Left lung (tissue), 14 donors: ENCODE measurements at places on chromosomes 12 and 14. TPM values are rescaled to one million over a fixed set of nuclear protein-coding genes. Genes with fewer than 3 reads are reported as not detected.

Gene MANSC4
- not detected for total RNA-seq

Gene OTX2
- total RNA-seq = not detected

Gene RASSF8
- total RNA-seq = 45.3 TPM

Gene SAMD15
- total RNA-seq = 1.7 TPM

DNA sequence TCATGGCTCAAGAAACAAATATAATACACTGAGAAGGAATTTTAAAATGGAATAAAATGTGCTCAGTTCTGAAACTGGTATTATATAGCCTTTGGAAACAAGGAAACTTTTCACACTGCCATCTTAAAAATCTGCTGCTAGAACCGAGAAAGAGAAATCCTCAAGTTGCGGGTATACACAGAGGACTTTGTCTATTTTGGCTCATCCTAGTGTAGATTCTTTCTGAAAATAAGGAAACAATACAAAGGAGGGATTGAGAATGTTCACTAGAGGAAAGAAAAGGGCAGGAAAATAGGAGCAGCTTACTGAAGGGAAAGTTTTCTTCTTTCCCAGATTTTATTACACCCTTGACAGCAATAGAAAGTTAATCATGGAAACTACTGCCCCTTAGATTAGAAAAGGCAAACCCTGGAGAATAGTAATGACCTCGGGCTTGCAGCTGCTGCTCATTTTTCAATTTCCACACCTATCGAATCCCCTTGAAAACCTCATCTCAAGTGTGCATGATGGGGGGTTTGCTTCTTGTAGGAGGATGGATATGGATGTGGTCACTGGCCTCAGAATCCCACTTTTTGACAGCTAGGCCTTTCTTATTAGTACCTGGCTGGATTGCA lies 104.6 kb downstream of the DAAM1 start:
- H3K27me3 ChIP-seq = no peaks in the 10 kb centered on the region
- peaks cover 12% of the 10 kb centered on the region for H3K4me1 ChIP-seq
- no peak overlapping the region for H3K27ac ChIP-seq
- no peak for DNase-seq
- H3K36me3 ChIP-seq = peaks cover 15% of the 10 kb centered on the region

DNA sequence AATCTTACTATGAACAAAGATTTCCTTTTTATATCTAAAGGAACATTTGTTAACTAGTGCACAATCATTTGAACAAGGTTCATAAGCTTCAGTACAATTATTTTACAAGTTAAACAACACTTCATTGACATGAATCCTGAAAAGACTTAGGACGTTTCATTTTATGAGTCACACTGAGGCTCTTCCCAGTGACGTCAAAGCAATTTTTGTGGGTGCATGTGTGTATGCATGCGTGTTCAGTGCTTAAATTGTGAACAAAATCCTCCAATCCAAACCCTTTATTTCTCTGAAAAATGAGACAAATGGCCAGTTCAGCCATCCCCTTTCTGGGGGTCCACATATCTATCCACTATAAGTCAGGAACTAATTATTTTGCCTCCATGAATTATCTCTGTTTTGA lies 2.9 kb downstream of the LMNTD1 start:
- H3K27me3 ChIP-seq = no peaks in the 10 kb centered on the region
- no peak for DNase-seq
- no peak overlapping the region for H3K4me3 ChIP-seq
- no peak overlapping the region for H3K27ac ChIP-seq

DNA sequence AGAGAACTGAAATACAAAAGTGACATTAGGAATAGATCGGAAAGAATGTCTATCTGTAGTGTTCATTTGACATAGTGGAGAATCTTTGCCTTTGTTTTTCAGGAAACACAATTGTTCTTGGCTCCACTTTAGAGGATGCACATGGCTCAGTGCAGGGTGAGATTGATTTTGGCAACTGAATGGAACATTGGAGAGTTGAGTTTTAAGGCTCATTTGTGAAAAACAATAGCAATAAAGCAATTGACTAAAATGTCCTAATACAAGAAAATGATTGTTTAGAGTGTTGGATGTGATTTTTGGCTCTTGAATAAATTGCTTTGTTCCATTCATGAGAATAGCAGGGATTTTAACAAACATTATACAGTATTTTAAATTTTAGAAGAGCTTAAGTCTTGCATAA lies 116.4 kb downstream of the SLC38A1 start:
- no peaks in the 10 kb centered on the region for H3K27me3 ChIP-seq
- no peak overlapping the region for H3K4me3 ChIP-seq
- H3K27ac ChIP-seq = no peak overlapping the region
- no peaks in the 10 kb centered on the region for H3K4me1 ChIP-seq
- no peak for DNase-seq

GRCh38 chr12:75655315-75655806 lies 144.0 kb upstream of the KRR1 start:
- H3K27ac ChIP-seq = no peak overlapping the region
- H3K27me3 ChIP-seq = no peaks in the 10 kb centered on the region
- no peak for DNase-seq
- no peak overlapping the region for H3K4me3 ChIP-seq

DNA sequence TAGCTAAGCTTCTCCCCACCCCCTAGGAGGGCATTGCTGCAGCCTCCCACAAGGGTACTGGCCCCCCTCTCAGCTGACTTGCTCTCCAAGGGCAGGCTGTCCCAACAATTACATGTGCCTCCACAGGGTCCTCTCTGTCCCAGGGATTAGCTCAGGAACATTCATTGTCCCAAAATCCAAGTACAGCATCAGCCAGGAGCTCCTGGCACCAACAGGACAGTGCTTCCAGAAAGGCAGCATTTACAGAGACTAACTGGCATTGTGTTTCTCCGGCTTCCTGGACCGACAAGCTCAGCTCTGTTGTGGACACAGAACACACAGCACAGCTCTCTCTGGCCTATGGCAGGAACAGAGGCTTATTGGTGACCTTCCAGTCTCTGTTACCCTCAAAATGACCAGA lies 21.7 kb downstream of the ABCD4 start:
- no peaks in the 10 kb centered on the region for H3K4me1 ChIP-seq
- no peak overlapping the region for H3K4me3 ChIP-seq
- H3K36me3 ChIP-seq = peaks cover 42% of the 10 kb centered on the region
- no peak overlapping the region for H3K27ac ChIP-seq
- no peak for DNase-seq

DNA sequence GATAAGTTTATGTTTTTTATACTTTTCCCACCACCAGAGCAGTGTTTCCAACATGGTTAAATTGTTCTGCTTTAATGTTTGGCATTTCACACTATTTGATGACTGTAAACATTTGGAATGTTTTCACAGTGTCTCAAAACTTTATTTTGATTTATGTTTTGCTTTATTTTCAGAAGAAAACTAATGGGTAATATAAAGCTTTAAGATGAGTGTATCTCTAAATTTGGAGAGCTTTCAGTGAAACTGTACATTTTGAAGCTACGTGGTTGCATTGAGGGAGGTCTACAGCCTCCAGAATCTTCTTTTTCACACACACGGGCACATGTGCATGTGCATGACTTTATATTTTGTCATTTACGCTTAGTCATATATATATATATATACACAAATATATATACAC lies 10.7 kb downstream of the BICD1 start:
- H3K27me3 ChIP-seq = no peaks in the 10 kb centered on the region
- H3K4me3 ChIP-seq = no peak overlapping the region
- H3K27ac ChIP-seq = no peak overlapping the region
- H3K36me3 ChIP-seq = no peaks in the 10 kb centered on the region
- no peak for DNase-seq

DNA sequence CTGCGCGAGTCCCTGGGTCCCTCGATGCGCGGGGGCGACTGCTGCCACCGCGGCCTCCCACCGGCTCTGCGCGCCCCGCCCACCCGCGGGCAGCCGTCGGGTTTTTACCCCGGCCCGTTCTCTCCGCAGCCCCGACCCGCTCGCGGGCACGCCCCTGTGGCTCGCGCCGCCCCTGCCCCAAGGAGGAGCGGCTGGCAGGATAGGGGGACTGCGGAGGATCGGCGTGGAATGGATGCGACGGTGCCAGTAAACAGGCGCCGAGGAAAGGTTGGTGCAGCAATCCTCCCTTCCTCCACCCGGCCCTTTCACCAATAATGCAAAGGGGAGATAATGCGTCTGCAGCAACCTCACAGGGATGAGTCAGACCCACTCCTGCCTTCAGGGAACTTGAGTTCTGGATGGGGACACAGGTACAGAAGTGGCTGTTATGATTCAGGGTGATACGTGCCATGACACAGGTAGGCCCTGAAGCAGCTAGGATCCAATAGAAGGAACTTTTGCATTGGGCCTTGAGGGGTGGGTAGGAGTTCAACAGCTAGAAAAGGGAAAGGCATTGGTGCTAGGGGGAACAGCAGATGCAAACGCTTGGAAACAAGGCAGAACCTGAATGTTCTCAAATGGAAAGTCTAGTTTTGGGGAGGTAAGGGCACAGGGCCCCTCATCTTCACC lies 554 bp upstream of the DEGS2 start:
- H3K27ac ChIP-seq = no peak overlapping the region
- peak overlapping the region; percentile 45 for H3K4me3 ChIP-seq
- no peaks in the 10 kb centered on the region for H3K36me3 ChIP-seq
- peaks cover 15% of the 10 kb centered on the region for H3K4me1 ChIP-seq
